GM19239 (cell line): ENCODE measurements at places on chromosomes 13 and 19.

GRCh38 chr13:51804295-51805172 lies 571 bp upstream of the DHRS12 start:
- DNase-seq = no peak

DNA sequence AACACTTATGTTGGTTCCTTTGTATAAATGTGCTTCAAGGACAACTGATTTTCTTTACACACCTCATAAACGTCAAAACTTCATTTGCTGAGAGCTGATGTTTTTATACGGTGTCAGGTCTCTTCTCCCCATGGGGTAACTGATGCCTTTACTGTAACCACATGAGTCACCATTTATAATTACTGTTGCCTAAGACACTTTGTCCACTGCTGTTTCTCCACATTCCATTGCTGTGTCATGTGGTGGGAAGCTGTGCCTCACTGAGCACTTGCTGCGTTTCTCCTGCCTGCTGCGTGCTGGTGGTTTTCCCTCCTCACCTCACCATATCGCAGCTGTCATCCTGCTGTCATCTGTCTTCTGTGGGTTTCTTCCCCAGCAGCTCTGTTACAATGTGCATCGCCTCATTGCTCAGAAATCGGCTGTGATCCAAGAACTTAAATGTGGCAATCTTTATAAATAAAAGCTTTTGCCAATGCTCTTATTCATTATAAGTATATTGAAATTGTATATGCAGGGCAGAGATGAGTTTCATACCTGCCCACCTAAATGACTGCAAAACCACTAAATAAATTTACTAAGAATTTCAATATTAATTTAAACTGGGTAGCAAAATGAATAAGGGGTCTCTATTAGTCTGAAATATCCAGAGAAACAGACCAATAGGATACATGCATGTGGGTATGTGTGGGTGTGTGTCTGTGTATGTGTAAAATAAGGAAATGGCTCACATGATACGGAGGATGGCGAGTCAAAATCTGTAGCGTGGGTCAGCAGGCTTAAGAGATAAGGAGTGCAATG lies 547.0 kb upstream of the SLITRK5 start:
- no peak for DNase-seq

DNA sequence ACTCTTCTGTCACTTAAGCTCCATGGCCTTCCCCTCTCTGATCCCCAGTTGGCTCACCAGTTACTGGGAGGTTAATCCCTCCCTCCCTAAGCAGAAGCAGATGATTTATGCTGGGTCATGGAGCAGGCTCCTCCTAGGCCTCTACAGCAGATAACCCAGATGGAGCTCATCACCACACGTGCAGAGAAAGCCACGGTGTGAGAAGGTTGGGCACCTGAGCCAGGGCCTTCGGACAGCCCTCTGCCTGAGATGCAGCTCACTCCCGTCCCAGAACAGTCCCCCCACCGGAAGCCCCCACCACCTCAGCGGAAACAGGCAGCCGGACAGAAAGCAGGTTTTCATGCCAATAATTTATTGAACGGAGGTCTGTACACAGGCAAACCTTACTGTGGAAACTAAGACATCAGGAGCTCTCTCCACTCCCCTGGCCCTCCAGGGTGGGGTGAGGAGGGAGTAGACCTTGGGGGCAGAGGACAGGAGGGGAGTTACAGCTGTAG lies 9.8 kb downstream of the ZNF526 start:
- no peak for DNase-seq

- no peak for DNase-seq
Measured at GRCh38 chr13:60273971-60274527, 110.3 kb upstream of the DIAPH3 start.

GRCh38 chr19:7788178-7788932 lies 25.3 kb downstream of the CLEC4M start:
- no peak for DNase-seq

- DNase-seq = peak; percentile 94
Measured at GRCh38 chr19:49808711-49809159, 4.4 kb downstream of the FUZ start.

GRCh38 chr19:41932259-41932719 lies 4.0 kb upstream of the ERFL start:
- DNase-seq = no peak

GRCh38 chr13:53060840-53061490 lies 32.4 kb downstream of the OLFM4 start:
- DNase-seq = no peak

DNA sequence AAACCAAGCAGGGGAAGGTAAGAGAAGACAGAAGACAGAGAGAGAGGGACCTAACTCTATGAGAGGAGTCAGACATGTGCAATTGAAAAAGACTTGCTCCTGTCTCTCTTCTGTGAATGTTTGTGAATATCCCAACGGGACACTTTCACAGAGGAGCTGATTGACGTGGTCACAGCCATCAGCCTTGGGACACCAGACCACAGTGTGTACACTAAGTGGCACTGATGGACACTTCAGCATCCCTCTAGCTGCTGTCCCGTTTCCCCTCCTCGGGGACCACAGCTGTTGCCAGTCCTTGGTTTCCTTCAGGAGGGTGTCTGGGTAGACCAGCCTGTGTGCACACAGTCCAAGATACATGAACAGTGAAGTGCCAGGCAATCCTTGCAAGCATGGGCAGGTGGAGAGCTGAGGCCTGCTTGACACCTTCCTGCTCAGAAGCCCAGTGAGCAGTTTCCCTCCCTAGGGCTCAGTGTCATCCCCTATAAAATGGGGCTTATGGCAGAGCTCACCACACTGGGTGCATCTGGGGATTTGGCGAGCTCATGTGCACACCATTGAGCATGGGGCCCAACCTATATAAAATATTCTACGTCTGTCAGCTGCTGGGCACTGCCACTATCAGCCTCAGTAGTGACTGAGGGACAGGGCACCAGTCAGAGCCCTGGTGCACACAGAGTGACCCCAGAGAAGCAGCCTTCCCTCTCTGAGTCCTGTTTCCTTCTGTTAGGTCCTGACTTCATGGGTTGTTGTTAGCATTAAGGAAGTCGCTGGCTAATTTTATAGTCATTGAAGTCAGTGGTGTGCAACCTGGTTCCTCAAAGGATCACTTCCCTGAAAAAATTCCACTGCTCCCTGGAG lies 4.3 kb upstream of the USF2 start:
- DNase-seq = no peak

DNA sequence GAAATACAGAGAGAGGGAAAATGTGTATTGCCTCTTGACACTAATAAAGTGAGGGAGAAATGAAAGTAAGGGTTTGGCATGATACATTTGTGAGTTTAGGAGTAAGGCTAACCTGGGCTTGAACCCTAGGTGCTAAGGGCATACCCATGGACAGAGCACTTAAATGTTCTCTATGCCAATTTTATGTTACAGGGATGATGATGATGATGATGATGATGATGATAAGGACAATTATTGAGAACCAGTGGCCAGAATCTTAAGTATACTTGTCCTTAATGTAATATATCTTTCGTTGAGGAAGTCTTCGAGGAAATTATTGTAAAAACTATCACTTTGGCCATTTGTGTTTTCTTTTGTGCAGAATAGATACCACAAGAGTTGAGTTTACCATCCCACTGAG lies 33.2 kb downstream of the DPY19L3 start:
- no peak for DNase-seq

DNA sequence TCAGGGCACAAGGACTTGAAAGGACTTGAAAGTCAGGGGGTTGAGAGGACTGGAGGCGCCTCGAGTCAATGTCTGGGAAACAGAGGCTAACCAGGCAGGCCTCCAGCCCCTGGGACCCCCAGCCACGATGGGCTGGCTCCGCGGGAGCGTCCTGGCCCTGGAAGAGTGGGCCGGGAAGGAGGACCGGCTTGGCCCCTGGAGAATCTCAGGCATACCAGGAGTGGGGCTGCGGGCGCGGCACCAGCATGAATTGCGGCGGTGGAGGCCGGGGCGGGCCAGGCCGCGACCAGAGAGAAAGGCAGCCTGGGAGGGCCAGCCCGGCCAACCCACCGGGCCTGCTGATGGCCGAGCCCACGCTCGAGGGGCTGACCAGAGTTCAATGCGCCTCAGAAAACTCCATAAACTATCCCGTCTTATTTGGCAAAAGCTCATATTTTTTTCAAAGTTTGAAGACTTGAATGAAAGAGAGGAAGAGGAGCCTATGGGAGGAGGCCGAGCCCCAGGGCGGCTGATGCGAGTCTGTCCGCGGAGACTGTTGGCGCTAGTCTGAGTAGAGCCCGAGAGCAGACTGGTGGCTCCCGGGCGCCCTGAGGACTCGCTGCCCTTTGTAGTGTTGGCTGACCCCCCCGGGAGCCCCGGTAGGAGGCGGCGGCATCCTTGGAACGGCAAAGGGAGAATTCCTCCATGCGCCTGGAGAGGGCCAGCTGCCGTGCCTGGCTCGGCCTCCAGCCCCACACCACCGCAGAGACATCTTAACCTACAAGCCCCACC lies 68.0 kb downstream of the MLLT1 start:
- no peak for DNase-seq

- no peak for DNase-seq
Measured at GRCh38 chr13:98098516-98098915, 44.4 kb upstream of the FARP1 start.

GRCh38 chr13:109000207-109000606 lies 370.8 kb downstream of the MYO16 start:
- DNase-seq = no peak

GRCh38 chr13:42497798-42498197 lies 76.2 kb upstream of the TNFSF11 start:
- no peak for DNase-seq

DNA sequence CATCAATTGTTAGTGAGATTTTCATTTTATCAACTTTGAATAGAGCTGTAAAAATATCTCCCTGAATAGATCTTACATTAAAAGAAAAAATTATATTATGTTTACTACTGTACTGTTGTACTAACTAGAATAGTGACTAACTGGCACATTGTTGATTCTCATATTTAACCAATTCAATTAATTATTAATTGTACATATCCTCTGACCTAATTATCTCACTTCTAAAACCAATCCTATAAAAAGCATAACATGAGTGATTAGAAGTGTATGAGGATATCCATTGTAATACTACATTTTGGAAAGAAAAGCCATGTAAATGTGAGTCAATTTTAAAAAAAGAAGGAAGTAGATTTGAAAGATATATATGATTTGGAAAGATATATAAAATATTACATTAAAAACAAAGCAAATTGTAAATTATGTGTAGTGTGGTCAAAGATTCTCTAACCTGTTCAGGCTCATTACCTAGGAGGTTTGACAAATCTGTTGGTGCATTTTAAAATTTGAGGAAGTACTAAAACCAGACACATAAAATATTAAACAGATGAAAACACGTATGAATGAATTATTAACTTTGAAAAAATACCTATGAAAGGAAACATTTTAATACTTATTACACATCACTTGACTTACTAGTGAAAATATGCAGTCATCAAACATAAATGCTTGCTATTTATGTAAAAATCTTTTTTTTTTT lies 829.8 kb upstream of the SLC10A2 start:
- DNase-seq = no peak
